ENCODE measurements at places on chromosomes 2 and 18.

DNA sequence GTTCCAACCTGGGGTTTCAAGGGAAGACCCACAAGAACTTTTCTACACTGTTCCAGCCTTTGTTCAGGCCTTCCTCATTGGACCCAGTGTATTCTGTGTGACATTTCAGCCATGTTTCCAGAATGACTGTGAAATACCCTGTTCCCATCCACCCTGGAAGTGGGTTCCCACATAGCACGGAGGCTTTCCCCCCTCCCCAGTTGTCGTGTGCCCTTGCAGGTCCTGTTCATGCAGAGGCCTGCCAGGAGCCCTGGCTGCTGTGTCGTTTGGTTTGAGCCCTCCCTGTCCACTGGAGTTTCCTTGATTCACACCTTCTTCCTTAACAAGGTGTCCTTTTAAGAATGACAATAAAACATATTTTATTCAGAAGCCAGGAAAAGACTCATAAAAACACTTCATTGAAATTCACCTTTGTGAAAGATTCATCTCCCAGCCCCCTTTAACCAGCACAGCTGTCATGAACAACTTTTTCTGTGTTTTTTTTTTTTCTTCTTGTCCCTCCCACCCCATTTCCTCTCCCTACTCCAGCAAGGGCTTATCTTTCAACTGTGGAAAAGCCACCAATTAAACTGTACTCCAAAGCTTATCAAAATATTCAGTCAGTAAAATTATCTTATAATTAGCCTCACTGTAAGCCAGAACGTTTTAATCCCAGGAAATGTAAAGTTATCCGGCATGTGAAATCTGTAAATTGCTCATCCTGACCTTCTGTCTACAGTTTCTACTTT, 106.4 kb downstream of the ACOXL start:
- DNase-seq, result no peak

- no peak for DNase-seq
Observed at GRCh38 chr2:17355608-17356329, 162.5 kb downstream of the RAD51AP2 start.

DNA sequence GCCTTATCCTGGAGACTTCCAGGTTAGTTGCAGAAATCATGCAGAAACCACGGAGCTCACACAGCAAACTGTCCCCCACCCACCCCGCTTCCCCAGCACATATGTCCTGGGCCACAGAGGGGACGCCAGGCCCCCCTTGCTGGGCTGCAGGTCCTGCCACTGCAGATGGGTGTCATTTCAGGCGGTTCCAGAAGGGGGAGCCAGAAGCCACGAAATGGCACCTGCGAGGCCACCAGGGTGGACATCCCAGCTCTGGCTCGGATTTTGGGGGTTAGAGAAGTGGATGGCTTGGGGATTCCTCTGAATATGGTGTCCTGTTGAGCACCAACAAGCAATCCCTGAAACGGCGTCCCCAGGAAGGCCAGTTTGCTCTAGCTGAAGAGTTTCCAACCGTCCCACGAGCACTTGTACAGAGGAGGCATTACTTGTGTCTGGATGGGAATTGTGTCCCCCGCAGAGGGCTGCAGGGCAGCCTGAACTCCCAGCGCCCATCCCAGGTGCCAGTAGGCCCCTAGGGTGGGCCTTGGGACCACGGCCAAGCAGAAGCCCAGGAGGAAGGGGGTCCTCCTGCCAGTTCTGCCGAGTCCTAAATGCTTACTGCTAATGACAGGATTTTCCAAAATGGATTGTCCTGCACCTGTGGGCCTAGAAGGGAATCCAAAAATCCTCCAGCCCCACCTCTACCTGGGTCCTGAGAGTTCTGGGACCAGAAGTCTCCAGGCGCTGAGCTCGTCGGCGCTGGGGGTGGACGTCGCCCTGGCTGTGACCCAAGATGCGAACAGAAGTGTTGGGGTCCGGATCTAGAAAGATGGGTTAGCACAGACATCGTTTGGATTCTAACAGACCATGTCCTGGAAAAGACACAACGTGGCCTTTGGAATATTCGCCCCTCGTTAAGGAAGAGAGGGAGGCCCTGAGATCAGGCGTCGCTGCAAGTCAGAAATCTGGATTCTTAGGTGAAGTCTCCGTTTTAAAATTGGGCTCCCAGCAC, 14.6 kb upstream of the NFATC1 start:
- no peak for DNase-seq

- no peak for DNase-seq
Observed at GRCh38 chr2:25441353-25441752, 99.6 kb upstream of the DNMT3A start.

GRCh38 chr2:215363461-215364156, 51.8 kb downstream of the ATIC start:
- DNase-seq, result no peak

DNA sequence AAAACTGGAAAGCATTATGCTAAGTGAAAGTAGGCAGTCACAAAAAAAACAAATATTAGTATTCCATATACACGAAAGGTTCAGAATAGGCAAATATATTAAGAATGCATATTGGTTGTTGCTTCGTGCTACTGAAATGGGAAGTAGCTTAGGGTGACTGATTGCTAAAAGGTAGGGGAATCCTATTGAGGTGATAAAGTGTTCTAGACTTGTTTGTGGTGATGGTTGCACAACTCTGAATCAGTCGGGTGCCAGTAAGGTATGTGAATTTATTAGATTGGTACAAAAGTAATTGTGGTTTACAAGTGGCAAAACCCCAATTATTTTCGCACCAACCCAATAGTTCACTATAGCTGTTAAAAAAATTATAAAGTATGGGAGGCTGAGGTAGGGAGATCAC, 20.7 kb downstream of the USP34 start:
- DNase-seq, result no peak

DNA sequence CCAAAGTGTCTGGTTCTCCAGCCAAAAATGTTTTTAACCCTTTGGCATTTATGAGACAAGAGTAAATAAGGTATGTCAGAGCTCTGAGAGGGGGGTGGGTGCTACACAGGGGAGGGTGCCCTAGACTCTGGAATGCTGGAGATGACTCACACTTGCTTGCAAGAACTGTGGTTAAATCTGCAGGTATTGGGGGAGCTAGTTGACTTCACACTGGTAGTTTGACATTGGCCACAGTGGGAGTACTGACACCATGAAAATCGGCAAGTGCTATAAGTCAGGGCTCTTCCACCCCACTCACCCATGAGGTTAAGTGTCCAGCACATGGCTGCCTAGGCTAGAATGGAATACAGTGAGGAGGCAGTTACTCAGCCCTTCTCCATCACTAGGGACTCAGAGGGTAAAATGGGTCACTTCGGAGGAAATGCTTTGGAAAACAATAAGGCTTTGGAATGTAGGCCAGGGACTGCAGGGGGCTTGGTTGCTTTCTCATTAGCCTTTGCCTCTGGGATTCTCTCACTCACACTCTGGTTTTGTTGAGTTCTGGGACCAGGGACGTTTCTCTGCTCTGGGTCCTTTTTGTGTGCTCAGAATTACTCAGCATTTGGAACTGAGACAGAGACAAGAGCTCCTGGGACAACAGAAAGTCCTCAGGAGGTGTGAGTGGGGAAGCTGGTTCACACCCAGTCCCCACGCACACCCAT, 91.6 kb downstream of the ACKR3 start:
- DNase-seq, result no peak

DNA sequence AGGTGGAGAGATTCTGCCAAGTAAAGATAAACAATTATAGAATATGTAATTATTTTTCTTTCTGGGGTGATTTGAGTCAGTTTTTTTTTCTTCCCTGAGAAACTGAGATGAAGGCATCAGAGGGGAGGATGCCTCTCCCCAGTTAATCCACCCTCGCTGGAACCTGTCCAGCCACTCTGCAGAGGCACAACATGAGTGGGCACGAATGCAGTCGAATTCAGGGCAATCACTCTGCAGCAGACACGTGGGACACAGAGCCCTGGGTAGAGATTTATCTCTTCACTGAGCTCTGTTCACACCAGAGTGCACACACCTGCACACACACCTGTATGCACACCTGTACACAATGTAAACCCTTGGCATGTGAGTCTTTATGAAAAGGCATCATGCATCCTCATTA, 154.2 kb downstream of the DCDC2C start:
- DNase-seq, result peak; percentile 55

- DNase-seq, result no peak
Observed at GRCh38 chr18:79949697-79950487, 1.6 kb downstream of the SLC66A2 start.

Measured in NCI-H1417 treated with DMSO at 0.1 percent for 48 hours (cell line).